ENCODE measurements at places on chromosomes 7 and 10.

DNA sequence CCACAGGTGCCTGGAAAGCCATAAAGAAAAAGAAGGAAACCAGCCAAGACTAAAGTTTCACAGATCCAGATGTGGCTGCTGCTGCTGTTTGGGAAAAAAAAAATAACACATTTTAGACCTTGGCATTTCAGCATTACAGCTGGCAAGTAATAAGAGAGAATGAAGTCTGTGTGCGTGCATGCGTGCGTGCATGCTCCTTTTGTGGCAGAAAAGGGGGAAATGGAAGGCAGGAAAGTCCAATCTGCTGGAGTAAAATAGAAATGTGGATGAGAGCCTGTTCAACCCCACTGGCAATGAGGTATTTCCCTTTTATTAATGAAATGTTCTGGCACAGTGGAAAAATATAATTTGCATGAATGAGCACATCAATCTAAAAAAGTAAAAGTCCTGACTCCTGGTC is 137.0 kb upstream of the SEMA3A start:
- DNase-seq: no peak

DNA sequence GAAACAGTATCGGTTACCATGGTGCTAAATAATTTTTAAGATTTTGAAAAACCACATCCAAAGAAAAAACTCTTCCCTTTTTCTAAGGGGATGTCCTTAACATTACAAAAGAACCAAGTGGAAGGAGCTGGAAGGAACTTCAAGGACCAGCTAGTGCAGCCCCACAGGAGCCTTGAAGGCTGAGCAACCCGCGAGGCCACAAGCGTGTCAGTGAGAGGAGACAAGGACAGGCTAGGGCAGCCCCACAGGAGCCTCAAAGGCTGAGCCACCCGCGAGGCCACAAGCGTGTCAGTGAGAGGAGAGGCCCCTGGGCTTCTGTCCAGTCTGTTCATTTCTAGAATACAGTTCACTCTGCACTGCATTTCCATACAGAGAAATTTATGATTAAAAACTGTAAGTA is 80.1 kb upstream of the ATP6V0A4 start:
- DNase-seq: no peak

- DNase-seq: no peak
Measured at GRCh38 chr10:55495555-55495954, 694.5 kb upstream of the PCDH15 start.

- no peak for DNase-seq
Measured at GRCh38 chr10:30185916-30186315, 126.5 kb upstream of the JCAD start.

DNA sequence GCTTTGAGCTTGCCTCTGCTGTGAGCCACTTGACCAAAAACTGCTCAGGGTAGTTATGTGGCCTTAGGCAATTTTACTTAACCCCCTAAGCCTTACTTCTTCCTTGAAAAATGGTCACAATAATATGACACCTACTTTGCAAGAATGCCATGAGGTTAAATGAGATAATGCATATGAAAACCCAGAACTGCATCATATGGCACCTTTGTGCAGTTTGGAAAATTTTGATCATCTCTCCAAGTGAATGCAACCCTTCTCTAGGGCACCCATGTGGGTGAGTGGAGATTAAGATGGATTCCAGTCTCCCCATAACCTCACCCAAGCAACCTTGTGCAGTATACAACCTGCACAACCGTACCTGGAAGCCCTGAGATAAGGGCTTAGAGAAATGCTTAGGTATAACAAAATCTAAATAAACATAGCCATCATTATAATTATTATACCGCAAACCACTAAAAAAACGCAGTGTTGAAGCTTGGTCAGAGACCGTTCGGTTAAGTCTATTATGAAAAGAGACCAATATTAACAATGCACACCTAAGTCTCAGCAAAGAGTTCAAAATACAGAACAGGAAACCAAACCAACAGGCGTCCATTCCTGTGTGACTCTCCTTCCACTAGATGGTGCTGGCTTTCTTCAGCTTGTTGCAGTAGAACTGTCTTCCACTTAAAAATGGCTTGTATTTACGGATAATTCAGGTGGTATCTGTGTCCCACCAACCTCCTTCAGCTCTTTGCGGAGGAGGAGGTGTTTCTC is 21.0 kb upstream of the ASB15 start:
- DNase-seq: no peak

GRCh38 chr7:13800694-13801448 is 188.6 kb downstream of the ETV1 start:
- no peak for DNase-seq

DNA sequence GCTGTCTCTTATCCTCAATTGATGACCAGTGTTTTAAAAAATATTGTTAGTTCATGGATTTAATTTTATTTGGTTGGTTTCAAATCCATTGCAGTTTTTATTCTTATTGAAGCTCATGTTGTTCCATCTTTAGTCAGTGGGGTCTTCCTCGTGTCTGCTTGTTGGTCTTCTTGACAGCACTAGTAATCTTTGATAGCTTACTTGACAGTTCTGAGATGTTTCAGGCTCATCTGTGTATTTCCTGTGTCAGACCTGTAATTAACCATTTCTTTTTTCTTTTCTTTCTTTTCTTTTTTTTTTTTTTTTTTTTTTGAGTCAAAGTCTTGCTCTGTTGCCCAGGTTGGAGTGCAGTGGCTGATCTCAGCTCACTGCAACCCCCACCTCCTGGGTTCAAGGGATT is 28.2 kb downstream of the SLK start:
- no peak for DNase-seq

DNA sequence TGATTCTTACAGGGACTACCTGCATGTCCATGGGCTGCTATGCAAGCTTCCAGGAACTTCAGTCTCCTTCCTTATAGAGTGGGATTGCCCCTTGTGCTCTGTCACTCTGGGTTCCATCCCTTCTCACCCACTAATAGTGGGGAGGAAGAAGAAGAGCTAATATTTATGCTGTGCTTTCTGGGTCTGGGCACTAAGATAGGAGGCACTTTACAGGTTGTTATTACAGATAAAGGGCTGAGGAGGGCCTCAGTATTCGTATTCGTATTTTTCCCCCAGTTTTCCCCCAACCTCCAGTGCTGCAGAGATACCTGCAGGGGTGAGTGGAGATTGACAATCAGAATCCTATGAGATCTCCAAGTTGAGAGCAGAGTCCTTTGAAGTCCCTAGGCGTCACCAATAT is 14.2 kb downstream of the HK1 start:
- DNase-seq: no peak

DNA sequence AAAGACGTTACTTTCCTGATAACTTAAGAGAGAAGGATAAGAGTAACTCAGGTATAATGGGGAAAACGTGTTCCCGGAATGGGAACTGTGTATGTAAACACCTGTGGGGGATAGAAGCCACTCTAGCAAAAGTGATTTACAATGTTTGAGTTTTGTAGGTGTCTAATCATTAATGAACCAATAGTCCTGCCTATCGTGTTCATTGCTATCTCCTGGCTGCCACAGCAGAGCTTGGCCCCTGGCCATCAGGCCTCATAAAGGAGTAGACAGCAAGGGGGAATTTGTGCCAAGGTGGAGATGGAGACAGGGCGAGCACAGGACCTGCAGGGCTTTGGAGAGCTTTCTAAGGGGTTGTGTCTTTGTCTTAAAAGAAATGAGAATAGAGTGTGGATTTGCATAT is 102.1 kb downstream of the GAD2 start:
- no peak for DNase-seq

DNA sequence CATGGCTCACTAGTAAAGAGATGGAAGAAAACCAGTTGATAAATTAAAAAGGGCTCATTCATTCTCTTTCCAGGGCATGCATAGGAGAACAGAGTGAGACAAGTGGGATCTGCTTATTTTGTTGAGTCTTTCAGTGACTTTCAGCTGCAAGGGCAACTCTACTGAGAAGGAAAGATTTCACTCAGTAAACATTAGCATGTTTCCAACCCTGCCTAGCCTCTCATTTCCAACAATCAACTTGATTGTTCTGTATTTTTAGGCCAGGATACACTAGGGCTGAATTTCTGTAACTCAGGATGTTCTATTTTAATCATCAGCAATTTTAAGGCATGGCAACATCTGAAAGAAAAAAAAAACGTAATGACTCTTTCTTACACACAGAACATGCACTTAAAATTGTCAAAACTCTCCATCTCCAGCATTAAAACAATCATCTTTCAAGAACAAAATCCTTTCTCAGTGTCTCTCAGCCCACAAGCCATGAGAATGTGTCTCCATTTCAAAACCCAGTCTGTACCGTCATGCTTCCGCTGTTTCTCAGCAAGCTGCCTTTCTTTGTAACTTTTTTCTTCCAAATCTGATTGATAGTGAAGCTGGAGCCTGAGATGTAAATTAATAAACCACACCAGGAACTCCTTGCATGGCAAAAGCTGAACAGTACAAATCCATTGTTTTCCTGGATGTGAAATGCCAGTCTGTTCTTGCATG is 147.2 kb upstream of the KLF14 start:
- no peak for DNase-seq

DNA sequence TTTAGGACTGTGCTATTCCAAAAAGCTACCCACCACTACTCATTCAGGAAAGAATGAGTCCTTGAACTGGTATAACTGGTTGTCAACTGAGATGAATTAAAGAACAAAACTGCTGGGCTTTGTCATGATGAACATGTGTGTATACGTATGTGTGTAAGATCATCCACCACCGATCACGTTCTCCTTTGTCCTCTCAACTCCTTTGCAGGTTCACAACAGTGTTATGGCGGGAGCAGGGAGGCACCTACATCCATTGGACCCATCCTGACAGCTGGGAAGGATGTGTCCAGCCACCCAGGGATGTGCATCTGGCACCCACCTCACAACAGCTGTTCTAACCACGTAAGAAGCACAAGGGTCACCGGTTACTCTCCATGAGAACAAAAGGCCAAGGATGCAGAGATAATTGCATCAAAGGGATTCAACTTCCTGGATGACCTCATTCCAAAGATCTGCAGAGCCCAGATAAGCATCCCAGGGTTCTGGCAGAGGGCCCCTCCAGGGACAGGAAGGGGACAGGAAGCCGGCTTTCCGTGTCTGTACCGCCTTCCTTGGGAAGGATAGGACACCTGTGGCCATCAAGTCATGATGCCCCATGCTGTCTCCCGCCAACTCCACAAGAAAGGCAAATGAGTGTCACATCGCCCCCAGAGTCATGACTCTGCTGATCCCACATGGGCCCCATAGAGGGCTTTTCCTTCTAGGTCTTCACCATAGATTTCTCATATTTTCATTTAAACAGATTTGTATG is 66.1 kb downstream of the STEAP1B start:
- no peak for DNase-seq
